ENCODE measurements at places on chromosomes 16 and 17.

- peak; percentile 15 for DNase-seq
These were observed 1.3 kb upstream of the SLC6A4 start for GRCh38 chr17:30236766-30237165.

- DNase-seq = no peak
These were observed 30.1 kb upstream of the CPNE2 start for GRCh38 chr16:57062329-57062728.

GRCh38 chr17:32515677-32516383 lies 29.0 kb downstream of the CDK5R1 start:
- no peak for DNase-seq

DNA sequence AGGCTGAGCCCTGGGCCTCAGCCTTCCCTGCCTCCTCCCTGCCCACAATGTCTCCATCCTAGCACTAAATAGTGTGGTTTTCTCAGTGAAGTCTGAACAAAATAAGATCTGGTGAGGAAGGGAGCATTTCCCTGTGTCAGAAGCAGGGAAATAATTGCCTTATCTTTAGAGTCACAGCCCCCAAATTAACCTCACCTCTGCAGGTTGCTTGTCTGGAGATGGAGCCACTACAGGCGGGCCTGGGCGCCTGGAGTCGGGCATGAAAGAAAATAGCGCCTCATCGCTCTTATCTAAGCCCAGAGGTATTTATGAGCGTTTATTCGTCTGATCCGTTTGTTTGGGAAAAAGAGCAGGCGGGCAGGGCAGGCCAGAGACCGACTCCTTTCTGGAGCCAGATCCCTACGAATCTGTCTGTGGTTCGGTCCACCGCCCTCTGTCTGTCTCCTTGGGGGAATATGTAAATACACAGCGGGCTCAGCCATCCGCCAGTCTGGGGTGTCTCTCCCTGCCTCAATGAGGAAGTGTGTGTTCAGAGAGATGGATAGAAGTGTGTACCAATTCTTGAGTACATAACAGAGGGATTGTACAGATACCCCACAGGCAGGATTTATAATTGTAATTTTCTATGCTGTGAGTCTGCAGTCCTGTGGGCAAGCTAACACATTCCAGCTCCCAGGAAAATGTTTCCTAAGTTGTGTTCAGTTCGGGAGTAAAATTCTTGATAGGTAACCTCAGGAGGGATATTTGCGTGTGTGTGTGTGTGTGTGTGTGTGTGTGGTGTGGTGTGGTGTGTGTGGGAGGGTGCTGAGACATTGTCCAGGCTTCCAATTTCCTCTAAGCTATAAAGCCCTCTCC lies 4.3 kb downstream of the HOXB6 start:
- DNase-seq = no peak

DNA sequence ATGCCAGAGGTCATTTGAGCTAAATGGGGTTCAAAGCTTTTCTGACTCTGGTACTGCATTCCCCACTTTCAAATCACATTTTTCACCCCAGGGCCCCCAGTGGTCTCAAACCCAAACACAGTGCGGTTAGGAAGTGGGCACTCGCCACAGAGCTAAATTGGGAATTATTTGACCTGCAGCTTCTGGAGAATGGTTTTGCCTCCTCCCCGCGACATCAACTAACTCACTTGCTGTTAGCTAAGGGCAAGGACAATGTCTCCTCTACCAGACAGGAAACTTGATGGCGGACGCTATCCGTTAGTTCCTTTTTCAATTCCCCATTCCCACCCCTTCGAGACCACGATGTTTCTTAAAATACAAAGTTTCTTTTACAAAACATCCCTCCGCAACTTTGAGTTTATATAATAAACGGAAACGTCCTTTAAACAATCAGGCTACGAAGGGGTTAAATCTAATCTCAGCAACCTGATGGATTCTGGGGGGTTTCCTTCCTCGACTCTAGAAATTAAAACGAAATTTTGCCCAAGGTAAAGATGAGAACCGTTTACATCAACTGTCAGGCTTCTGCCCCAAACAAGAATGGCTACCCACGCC lies 500 bp upstream of the KAT7 start:
- DNase-seq = no peak

- no peak for DNase-seq
These were observed 52.6 kb downstream of the RBFOX3 start for GRCh38 chr17:79558091-79558900.

DNA sequence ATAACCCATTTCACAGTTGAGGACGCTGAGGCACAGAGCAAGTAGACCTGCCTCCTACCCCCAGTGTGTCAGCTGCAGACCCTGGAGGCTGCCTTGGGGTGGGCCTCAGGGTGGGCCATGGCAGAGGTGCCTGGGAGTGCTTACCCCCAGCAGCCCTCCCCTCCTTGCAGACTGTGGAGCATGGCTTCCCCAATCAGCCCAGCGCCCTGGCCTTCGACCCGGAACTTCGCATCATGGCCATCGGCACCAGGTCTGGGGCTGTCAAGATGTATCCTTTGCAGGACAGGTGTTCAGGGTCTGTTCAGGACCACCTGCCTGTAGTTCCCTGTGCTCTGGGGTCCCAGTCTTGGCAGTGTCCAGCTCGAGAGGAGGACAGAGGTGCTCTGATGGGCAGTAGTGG lies 4.3 kb downstream of the LLGL1 start:
- no peak for DNase-seq

GRCh38 chr16:48064971-48065370 lies 90.8 kb downstream of the ABCC12 start:
- no peak for DNase-seq

- DNase-seq = no peak
These were observed 55.0 kb upstream of the MRC2 start for GRCh38 chr17:62572488-62572887.

- no peak for DNase-seq
These were observed 7.3 kb downstream of the C16orf54 start for GRCh38 chr16:29738514-29738913.

DNA sequence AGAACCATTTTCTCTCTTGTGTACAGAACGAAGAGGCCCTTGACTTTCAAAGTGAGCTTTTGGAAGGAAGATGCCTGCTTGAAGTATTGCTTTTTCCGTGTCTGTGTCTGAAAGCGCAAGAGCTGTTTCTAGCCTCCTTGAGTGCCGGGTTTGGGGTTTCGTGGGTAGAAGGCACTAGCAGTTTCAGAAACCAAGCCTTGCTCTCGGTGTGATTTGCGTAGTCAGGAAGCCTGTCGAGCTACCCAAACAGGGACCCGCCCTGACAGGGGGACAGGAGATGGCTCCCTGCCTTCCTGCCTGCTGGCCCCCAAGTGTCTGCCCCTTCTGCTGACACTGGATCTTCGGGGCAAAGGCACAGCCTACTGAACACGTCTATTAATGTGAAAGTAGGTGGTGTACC lies 322.0 kb downstream of the MAF start:
- no peak for DNase-seq

DNA sequence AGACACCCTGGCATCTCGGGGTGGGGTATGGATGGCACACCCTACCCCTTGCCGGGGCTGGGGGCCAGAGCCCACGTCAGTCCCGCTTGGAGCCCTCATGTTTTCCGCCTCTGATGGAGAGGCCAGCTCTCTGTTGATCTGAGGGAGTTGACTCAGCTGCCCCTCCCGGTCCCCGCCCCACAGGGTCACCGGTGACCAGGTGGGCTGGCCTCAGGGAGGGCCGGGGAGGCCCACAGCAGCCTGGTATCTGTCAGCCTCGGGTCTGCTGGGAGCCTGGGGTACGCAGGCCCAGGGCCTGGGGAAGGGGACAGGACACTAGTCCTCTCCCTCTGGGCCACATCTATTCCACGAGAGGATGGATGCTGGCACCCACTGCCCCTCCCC lies 109.5 kb upstream of the CIBAR2 start:
- no peak for DNase-seq

- DNase-seq = peak; percentile 81
These were observed 15.2 kb downstream of the GALK1 start for GRCh38 chr17:75749545-75750389.

GRCh38 chr17:78529871-78530670 lies 47.1 kb downstream of the DNAH17 start:
- DNase-seq = peak; percentile 97

- DNase-seq = peak; percentile 48
These were observed 6.1 kb downstream of the WWOX start for GRCh38 chr16:78105517-78105916.

DNA sequence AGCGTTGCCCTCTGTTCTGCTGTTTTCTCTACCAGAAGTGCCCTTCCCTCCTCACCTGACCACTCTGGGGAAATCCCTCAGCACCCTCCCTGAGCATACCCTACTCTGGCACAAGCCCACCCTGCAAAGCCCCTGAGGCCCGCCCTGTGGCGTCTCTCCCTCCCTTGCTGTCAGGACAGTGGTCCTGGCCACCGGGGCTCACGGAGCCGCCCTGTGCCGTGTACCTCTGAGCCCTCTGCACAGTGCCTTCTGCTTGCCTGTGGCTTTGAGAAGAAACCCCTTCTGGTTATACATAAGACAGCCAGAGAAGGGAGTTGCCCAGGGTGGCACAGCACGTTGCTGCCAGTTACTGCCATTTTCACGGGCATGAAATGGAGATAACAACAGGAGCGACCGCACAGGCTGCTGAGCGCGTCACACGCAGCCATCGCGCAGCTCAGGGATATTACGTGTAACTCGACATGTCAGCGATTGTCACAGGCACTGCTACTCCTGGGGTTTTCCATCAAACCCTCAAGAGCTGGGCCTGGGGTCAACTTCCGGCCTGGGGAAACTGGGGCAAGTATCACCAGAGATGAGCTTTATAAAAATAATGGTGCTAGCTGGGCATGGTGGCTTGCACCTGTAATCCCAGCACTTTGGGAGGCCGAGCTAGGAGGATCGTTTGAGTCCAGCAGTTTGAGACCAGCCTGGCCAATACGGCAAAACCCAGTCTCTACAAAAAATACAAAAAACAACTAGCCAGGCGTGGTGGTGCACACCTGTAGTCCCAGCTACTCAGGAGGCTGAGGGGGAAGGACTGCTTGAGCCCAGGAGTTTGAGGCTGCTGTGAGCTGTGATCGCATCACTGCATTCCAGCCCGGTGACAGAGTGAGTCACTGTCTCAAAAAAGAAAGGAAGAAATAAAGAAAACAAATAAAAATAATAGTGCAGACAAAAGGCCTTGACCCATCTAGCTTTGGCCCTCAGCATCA lies 14.8 kb downstream of the SCGB1C2 start:
- DNase-seq = no peak

- DNase-seq = no peak
These were observed 15.9 kb downstream of the PSMB3 start for GRCh38 chr17:38768417-38768816.

DNA sequence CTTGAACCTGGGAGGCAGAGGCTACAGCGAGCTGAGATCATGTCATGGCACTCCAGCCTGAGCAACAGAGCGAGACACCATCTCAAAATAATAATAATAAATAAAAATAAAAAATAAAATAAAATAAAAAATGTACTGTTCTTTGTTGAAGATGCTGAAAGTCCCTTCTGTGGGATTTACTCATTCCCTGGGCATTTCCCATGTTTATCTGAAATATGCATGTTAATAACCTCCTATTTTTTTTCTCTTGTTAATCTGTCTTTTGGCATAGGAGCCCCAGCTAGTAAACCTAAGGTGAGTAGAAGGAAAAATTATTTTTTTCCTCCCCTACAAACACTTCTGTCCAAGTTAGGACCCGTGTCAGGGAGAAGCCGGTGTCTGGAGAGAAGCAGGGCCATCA lies 34.4 kb downstream of the TMEM92 start:
- DNase-seq = no peak

GRCh38 chr16:51801635-51802034 lies 650.6 kb upstream of the SALL1 start:
- no peak for DNase-seq

- DNase-seq = no peak
These were observed 42.9 kb upstream of the TNRC6C start for GRCh38 chr17:77915594-77916021.

DNA sequence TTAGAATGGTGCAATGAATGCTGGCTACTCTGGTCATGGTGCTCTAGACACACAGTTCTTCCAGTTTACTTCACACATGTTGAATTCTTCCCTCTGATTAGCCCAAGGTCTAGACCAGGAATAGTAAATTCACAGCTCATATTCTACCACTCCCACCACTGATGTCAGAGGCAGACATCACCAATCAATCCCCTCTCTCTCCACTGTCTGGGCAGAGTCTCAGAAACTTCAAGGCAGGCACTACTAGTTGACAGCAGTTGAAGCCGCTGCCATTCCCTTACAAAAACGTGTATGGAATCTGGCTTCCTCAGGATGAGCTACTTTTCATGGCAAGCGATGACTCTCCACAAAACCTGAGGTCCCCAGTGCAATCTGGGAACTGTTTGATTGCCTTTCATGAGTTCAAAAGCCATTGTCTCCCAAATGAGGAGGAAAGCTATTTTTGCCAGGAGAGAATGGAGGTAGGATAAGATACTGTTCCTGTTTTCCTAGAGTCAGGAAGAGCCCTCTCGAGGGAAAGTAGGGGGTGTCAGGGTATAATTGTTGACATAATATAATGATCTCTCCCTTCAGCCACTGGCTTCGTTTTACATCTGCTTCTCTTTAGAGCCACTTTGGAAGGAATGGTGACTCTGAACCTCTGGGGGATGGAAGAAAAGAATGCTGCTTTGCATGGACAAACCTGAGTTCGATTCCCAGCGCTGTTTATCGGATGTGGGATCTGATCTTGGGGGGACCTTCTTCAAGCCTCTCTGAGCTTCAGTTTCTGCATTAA lies 90.0 kb downstream of the FOXL1 start:
- DNase-seq = no peak

DNA sequence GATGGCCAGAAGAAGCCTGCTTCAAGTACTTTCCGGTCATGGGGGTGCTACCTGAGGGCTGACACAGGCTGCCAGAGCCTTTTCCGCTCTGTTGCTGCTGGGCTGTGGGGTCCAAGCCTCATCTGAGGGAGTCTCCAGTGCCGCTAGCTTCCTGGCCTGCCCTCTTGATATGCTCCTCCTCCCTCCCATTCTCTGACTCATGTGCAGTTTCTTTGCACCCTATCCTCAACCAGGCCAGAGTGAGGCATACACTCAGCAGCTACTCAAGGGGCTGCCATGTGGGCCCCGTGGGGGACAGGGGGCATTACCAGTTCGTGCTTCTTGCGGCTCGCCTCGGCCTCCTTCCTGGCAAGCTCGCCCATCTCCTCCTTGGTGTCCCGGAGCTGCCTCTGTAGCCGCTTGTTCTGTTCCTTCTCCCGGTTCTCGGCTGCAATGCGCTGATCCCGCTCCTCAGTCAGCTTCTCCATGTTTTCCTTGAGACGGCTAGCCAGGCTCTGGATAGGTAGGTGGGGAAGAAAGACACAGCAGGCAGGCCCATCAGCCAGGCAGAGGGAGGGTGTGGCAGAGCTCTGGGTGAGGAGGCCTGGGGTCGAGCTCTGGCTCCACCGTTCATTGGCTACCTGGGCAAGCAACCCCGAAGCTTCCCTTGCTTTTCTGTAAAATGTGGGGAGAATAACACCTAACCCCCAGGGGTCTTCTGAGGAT lies 43.8 kb downstream of the PIPOX start:
- DNase-seq = no peak

GRCh38 chr16:84308120-84308519 lies 13.4 kb downstream of the WFDC1 start:
- peak; percentile 19 for DNase-seq

Measured in NCI-H345 (cell line).